ENCODE measurements at places on chromosomes 4 and X.

- H3K27ac ChIP-seq, result no peak overlapping the region
- no peaks in the 10 kb centered on the region for H3K27me3 ChIP-seq
- H3K36me3 ChIP-seq, result no peaks in the 10 kb centered on the region
- H3K4me3 ChIP-seq, result no peak overlapping the region
- H3K4me1 ChIP-seq, result no peaks in the 10 kb centered on the region
Measured at GRCh38 chr4:77600521-77601451, 4.8 kb upstream of the CXCL13 start.

GRCh38 chr4:6561706-6562371, 13.2 kb upstream of the MAN2B2 start:
- no peak overlapping the region for H3K4me3 ChIP-seq
- no peak overlapping the region for H3K27ac ChIP-seq
- no peaks in the 10 kb centered on the region for H3K4me1 ChIP-seq
- H3K36me3 ChIP-seq, result no peaks in the 10 kb centered on the region
- DNase-seq, result no peak

DNA sequence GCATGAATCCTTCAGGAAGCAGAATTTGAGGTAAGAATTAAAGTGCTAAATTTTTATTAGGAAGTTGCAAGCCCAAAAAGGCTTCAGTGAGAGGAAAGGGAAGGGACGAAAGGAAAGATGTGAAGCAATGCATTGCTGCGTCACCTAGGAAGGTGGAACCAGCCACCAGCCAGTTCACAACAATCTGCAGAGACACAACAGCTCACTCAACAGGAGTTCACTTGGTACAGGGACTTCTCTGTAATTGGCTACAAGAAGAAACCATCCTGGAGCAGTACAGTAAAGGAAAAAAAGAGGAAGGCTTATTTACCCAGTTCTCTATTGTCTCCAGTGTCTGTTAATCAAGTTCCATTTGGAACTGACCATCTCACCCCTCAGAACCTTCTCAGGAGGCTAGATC, 157.6 kb downstream of the HNRNPD start:
- no peaks in the 10 kb centered on the region for H3K4me1 ChIP-seq
- no peaks in the 10 kb centered on the region for H3K27me3 ChIP-seq
- H3K36me3 ChIP-seq, result no peaks in the 10 kb centered on the region
- H3K27ac ChIP-seq, result no peak overlapping the region

DNA sequence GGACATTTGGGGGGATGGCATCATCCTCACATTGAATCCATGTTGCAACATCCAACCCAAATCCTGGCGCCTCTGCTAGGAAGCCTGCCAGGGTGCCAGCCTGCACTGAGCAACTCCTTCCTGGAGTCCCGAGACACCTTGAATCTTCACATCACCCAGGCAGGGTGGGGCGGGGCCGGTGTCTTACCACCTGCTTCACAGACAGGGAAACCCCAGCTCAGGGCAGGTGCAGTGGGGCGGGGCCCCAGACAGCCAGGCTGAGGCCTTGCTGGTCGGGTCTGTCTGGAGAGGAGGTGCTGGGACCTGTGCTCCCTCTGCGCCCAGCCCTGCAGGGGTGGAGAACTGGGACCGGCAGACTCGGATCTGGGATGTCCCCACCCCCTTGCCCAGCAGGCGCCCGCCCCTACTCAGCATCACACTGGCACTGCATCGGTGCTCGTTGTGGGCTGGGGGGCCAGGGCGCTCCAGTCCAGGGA, 31.5 kb upstream of the HTRA3 start:
- H3K27ac ChIP-seq, result no peak overlapping the region
- H3K27me3 ChIP-seq, result no peaks in the 10 kb centered on the region
- peaks cover 10% of the 10 kb centered on the region for H3K4me1 ChIP-seq
- H3K4me3 ChIP-seq, result no peak overlapping the region

DNA sequence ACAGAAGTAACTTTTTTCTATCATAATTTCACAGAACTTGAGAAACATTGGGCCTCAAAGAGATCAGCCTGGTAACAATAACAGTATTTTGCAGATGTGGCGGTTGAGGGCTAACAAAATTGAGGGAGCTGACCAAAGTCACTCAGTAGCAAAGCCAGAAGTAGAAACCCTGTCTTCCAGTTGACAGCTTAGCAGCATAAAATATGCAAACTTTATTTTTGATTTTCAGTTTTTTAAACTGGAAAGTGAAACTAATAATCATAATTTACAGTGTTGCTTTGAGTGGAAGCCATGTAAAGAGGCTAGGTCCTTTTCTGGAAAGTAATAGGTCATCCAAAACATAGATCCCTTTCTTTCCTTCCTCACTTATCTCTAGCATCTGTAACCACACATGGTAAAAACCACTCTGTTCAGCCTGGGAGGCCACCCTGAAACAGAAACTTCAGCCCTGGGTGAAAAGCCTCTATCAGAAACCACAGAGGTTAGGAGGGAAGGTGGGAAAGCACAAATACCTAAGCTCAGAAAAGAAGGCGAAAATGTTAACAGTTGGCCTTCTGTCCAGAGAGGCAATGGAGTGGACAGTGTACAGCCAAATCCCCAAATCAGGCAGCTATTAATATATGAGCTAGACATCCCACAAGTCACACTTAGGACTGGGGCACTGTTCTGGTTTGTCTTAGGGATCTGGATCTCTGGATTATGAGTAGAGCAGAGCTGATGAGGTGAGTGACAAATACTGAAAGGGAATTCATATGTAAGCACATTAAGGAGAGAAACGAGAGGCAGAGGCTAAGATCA, 61.1 kb upstream of the ARSJ start:
- H3K27me3 ChIP-seq, result no peaks in the 10 kb centered on the region
- no peaks in the 10 kb centered on the region for H3K4me1 ChIP-seq
- DNase-seq, result no peak

GRCh38 chr4:128913228-128913627, 103.7 kb downstream of the JADE1 start:
- no peak overlapping the region for H3K4me3 ChIP-seq
- no peaks in the 10 kb centered on the region for H3K36me3 ChIP-seq
- H3K27me3 ChIP-seq, result no peaks in the 10 kb centered on the region
- peaks cover 6% of the 10 kb centered on the region for H3K4me1 ChIP-seq
- no peak for DNase-seq

DNA sequence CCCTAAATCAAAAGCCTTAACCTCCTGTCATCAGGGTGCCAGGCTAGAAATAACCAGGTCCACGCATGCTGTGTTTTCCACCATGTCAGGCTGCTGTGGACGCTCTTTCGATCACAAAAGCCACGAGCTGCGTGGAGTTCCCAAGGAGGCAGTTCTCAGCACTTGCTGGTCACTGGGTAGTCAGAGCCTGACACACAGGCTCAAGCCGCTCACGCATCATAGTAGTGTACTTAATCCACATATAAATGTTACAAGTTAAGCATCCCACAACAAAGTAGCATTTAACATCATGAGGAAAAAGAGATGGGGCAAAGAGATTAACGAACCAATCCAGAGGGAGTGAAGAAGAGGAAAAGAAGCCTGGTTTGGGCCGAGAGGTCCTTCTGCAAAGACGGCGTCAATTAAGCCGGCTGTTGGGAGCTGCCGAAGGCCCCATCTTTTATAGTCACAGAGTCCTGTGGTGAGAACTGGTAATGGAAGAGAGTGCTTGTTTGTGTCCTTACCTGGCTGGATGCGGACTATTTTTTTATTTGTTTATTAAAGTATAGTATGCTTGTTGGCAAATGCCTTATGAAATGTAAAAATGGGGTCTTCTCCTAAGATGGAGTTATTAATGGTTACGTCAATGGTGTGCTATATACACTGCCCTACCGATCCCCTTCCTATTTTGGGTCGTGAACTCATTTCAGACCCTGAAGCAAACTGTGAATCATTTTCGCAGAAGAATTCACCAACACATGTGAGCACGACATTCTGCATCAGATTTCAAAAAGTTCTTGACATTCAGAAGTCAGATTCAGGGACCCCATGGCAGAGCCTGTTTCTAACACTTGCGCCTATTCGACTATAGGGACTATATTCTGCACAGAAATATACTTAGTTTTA, 675 bp downstream of the PRIMPOL start:
- H3K27ac ChIP-seq, result peak overlapping the region; percentile 70
- H3K27me3 ChIP-seq, result no peaks in the 10 kb centered on the region
- DNase-seq, result peak; percentile 50
- peak overlapping the region; percentile 91 for H3K4me3 ChIP-seq
- H3K4me1 ChIP-seq, result peaks cover 32% of the 10 kb centered on the region
- 0 out of 2 replicates have a peak, but pooled peaks cover 2% of the 10 kb centered on the region for H3K36me3 ChIP-seq

DNA sequence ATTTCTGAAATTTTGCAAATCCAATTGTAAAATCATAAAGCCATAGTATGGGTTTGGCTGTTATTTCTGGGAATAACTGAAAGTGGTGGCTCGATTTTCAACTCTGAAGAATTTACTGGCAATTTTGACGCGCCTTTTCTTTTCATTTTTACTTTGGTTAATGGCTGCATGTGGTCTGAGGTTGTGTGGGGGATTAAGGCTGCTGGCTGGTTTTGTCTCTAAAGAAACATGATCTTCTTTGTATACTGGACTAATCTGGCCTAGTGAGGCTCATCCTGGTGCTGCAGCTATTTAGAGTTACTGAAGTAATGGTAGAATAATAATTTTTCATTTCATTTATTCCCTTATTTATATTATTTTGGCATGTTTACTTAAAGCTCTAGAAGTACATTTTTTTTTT, 164.0 kb downstream of the RNF150 start:
- no peaks in the 10 kb centered on the region for H3K36me3 ChIP-seq
- DNase-seq, result no peak
- no peaks in the 10 kb centered on the region for H3K27me3 ChIP-seq
- H3K27ac ChIP-seq, result no peak overlapping the region

GRCh38 chr4:185143601-185143969, 519 bp downstream of the SLC25A4 start:
- H3K27me3 ChIP-seq, result no peaks in the 10 kb centered on the region
- peaks cover 18% of the 10 kb centered on the region for H3K4me1 ChIP-seq
- peak overlapping the region; percentile 87 for H3K4me3 ChIP-seq
- no peak overlapping the region for H3K27ac ChIP-seq

- H3K4me1 ChIP-seq, result no peaks in the 10 kb centered on the region
- H3K4me3 ChIP-seq, result no peak overlapping the region
- H3K27me3 ChIP-seq, result no peaks in the 10 kb centered on the region
- no peaks in the 10 kb centered on the region for H3K36me3 ChIP-seq
- DNase-seq, result no peak
- H3K27ac ChIP-seq, result no peak overlapping the region
Measured at GRCh38 chrX:67601771-67602170, 58.0 kb downstream of the AR start.

DNA sequence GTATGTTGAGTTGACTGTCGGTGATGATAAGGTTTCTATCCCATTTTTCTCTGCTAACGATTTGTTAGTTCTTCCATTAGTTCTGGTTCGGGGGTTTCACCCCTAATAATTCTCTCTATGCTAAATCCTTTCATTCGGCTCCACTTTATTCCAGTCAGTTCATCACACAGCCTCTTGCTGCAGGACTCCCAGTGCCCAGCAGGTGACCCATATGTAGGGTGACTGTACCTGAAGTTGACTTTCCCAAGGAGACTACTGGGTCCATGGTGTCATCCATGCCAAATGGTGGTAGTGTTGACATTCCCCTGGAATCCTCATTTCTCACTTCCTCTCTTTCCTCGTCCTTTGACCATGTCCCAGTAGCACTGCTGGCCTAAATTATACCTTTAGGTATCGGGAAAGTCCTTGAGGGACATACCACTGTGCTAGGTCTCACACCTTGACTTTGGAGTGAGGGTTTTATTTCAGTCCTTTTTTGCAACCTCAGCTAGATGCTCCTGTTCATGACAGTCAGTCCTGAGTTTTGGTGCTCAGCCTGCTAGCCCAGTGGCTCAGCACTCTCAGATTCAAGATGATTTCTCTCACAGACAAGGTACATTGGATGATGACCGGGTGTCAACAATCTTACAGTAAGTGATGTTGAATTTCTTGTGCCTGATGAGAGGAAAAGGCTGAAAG, 105.1 kb upstream of the ARHGAP24 start:
- no peak overlapping the region for H3K4me3 ChIP-seq
- H3K36me3 ChIP-seq, result no peaks in the 10 kb centered on the region
- no peak for DNase-seq
- H3K27me3 ChIP-seq, result no peaks in the 10 kb centered on the region
- no peak overlapping the region for H3K27ac ChIP-seq
- peaks cover 13% of the 10 kb centered on the region for H3K4me1 ChIP-seq

- H3K36me3 ChIP-seq, result no peaks in the 10 kb centered on the region
- no peaks in the 10 kb centered on the region for H3K4me1 ChIP-seq
- H3K27me3 ChIP-seq, result no peaks in the 10 kb centered on the region
- no peak overlapping the region for H3K27ac ChIP-seq
Measured at GRCh38 chrX:145949056-145949455, 131.4 kb downstream of the SLITRK2 start.

DNA sequence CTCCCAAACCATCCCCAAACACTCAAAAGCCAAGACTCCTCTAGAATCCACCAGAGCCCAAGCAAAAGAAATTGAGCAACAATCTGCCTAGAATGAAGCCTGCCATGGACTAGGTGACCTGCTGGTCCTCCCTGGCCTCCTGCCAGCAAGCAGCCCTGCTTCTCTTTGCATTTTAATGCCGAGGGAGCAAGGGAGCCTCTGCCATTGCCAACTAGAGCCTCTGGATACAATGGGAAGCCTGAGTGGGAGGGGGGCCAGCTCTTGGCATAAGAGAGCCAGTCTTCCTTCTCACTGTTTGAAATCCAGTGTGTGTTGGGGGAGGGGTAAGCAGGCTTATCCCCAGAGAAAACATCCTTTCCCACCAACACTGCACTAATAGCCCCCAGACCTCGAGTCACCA, 1.5 kb upstream of the GDPD2 start:
- H3K4me1 ChIP-seq, result no peaks in the 10 kb centered on the region
- H3K4me3 ChIP-seq, result no peak overlapping the region
- no peaks in the 10 kb centered on the region for H3K36me3 ChIP-seq
- no peaks in the 10 kb centered on the region for H3K27me3 ChIP-seq
- no peak for DNase-seq

DNA sequence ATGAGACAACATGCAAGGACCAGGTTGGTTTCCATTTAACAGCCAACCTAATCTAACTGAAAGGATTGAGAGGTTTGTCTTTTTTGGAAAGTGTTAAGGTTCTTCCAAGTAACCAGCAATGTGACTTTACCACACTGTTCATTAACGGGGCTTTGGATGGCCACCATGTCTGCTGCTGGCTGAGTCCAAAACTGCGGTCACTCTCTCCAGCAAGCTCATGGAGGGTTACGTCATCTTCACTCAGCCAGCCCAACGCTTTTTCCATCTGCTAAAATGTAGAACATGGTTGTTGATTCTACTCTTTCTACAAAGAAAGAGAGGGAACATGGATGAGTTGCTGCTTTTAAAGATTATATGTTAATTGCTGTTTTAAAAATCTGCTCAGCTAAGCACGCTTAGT, 11.0 kb downstream of the PKD2 start:
- H3K36me3 ChIP-seq, result peaks cover 25% of the 10 kb centered on the region
- H3K4me1 ChIP-seq, result peaks cover 45% of the 10 kb centered on the region
- no peak overlapping the region for H3K4me3 ChIP-seq

DNA sequence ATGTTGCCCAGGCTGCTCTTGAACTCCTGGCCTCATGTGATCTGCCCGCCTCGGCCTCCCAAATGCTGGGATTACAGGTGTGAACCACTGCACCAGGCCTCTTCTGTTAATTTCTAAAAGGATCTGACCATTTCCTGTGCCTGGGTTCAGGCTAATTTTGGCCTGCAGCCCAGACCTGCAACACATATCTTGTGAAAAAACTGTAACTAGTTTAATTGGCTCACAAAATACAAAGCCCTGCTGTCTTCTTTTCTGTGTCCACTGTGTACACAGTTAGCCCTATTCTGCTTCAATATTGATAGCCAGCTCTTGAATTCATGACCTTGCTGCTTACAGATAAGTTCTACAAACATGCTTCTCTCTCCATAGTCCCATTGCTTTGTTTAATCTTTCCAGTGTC, 753.5 kb downstream of the PDHA2 start:
- H3K36me3 ChIP-seq, result no peaks in the 10 kb centered on the region
- no peak overlapping the region for H3K27ac ChIP-seq
- DNase-seq, result no peak
- no peak overlapping the region for H3K4me3 ChIP-seq
